ENCODE measurements at places on chromosomes 3 and 15. TPM values are rescaled to one million over a fixed set of nuclear protein-coding genes. Genes with fewer than 3 reads are reported as not detected.

- DNase-seq, result no peak
Observed at GRCh38 chr3:57176045-57176444, 10.9 kb upstream of the IL17RD start.

- DNase-seq, result no peak
Observed at GRCh38 chr15:58504674-58505234, 73.0 kb downstream of the LIPC start.

GRCh38 chr15:73879426-73879825 lies 6.1 kb downstream of the TBC1D21 start:
- no peak for DNase-seq

- no peak for DNase-seq
Observed at GRCh38 chr3:17539436-17539835, 203.0 kb downstream of the TBC1D5 start.

DNA sequence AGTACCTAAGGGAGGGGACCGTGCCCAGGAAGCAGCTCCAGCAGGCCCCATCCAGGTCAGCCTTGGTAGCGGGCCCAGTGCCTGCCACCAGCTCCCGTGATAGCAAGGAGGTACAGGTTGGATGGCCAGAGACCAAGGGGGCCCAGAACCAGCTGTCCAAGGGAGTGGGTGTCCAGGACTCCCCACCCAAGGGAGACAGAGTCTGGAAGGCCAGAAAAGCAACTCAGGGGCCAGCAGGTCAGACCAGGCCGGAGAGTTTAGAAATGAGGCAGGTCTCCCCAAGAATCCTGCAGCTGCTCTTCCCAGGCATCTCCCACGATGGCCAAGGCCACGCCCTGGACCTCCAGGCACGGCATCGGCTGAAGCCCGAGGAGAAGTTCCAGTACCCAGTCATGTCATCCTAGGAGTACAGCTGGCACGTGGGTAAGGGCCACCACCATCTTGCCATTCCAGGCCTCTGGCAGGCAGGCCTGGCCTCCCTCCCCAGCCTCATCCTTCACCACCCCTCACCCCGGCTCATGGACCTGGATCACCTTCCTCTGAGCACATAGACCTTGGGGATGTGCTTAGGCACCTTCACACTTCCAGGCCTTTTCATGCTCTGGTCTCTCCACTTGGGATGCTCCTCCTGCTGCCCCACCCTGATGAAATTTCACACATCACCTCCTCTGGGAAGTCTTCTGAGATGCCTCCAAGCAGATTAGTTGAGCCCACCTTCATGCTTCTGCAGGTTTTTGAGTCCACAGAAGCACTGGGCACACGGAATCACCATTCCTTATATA lies 30.5 kb downstream of the DNASE1L3 start:
- DNase-seq, result no peak

SAXO2 gene
- 1.6 TPM for total RNA-seq

CHRFAM7A gene
- not detected for total RNA-seq

SCG5 gene
- 0.28 TPM for total RNA-seq

GOLGA6A gene
- not detected for total RNA-seq

- no peak for DNase-seq
Observed at GRCh38 chr3:146382386-146382785, 87.0 kb downstream of the PLSCR2 start.

SLC6A1 gene
- total RNA-seq, result not detected

AGBL1 gene
- total RNA-seq, result not detected

ZNF385D gene
- not detected for total RNA-seq

DNA sequence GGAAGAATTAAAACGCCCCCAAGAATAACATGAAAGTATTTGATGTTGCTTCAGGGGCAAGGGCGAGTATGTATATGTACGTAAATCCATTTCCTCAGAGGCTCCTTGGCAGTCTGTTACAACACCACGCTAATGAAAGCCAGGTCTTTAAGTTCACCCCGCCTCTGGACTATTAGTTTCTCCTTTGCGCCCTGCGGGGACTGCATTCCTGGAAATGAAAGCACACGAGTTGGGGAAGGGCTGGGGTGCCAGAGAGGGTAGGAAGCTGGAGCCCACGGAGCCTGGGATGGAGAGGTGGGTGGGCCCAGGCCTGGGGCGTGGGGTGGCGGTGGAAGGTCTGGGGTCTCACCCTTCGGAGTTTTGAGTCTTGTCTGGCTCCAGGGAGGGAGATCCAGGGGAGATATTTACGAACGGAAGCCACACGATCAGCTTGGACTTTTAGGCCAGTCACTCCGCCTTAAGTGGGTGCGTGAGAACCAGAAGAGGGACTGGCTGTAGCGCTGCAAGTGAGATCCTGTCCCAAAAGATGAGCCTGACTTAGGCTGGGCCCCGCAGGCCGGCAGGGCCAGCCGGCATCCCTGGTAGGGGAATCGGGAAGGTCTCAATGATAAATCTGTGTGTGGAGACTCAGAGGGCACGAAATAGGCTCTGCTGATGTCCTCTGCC lies 1.6 kb upstream of the PLCL2 start:
- no peak for DNase-seq

DNA sequence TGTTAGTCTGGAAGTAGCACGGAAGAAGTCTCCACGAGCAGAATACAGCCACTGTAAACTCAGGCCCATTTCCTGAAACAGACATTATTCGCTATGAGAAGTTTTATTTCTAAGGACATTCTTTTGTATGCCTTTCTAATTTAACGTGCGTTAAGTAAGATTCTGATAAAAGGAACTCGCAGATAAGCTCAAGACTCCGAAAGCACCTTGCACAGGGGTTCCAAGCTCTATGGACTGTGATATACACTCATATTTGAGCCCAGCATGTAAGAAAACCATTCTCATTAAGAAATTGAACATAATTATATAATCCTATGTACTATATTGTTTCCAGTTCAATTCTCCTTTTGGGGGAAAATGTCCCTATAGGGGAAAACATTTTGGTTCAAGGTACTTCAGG lies 28.4 kb downstream of the TFRC start:
- no peak for DNase-seq

HRG gene
- not detected for total RNA-seq

DNA sequence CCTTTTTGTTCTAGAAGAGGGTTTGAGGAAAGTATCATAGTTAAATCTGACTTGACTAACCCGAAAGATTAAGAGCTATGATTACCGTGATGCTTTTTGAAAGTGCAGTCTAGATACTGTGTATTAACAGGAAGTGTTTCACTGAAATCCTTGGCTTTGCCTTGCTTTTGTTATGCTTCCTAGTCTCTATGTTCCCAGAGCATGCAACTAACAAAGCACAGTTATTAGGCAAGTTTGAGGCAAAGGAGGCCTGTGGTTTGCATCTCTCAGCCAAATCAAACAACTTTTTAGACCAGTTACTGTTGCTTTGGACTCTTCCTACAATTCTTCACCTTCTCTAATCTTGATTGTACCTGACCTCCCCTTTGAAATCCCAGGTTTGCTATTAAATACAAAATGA lies 3.9 kb downstream of the LXN start:
- DNase-seq, result no peak

CPN2 gene
- not detected for total RNA-seq
